T-cell (primary cell): ENCODE measurements at places on chromosomes 11 and 22. TPM values are rescaled to one million over a fixed set of nuclear protein-coding genes. Genes with fewer than 3 reads are reported as not detected.

DNA sequence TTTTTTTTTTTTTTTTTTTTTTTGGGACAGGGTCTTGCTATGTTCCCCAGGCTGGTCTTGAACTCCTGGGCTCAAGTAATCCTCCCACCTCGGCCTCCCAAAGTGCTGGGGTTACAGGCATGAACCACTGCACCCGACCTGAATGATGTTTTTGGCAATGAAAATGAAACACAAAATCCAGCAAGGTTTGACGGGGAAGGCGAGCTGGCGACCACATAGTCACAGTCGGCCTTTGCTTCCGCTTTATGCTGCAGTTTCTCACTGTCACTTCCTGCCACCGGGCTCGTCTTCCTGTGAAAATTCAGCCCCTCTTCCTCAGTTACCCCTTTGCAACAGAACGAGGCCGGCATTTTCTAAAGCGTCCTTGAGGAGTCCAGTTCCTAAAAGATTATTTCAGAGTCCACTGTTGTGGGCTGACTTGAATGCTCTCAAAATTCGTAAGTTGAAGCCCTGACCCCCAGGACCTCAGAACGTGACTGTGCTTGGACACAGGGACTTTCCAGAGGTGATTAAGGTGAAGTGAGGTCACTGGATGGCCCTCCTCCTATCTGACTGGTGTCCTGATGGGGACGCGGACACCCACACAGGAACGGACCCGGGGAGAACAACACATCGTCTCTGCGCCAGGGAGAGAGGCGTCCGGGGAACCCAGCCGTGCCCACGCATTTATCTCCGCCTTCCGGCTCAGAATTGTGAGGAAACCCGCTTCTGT is 2.9 kb upstream of the BID start:
- no peaks in the 10 kb centered on the region for H3K27me3 ChIP-seq
- H3K36me3 ChIP-seq = no peaks in the 10 kb centered on the region
- H3K27ac ChIP-seq = peak overlapping the region; percentile 96

Gene KRTAP5-1
- total RNA-seq = not detected

Gene SGSM1
- 1.7 TPM for total RNA-seq

- DNase-seq = no peak
- peaks cover 6% of the 10 kb centered on the region for H3K4me1 ChIP-seq
- H3K4me3 ChIP-seq = no peak overlapping the region
- peak overlapping the region; percentile 3 for H3K27ac ChIP-seq
- H3K27me3 ChIP-seq = no peaks in the 10 kb centered on the region
- H3K36me3 ChIP-seq = no peaks in the 10 kb centered on the region
Observed at GRCh38 chr11:85774256-85775101, 36.5 kb downstream of the SYTL2 start.

Gene IFTAP
- total RNA-seq = 0.59 TPM

- DNase-seq = no peak
- no peaks in the 10 kb centered on the region for H3K4me1 ChIP-seq
- no peaks in the 10 kb centered on the region for H3K36me3 ChIP-seq
- no peak overlapping the region for H3K27ac ChIP-seq
- no peak overlapping the region for H3K4me3 ChIP-seq
Observed at GRCh38 chr22:31173386-31174145, 13.6 kb downstream of the RNF185 start.

DNA sequence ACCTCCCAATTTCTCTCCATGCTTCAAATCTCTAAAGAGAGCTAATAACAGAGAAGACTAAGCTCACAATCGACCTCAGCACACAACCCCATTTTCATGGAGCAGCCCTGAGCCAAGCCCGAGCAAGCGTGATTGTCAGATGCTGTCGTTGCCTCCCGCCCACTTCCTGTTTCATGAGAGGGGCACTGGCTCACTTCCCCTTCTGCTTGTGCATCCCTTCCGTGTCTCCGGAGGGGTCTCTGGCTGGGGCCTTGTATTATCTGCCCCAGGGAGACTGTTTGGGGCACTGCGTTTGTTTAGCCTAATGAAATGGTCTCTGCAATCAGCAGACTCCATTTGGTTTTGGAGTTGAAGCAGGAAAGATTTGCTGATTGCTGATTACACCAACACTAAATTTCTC is 181.3 kb upstream of the SEZ6L start:
- no peaks in the 10 kb centered on the region for H3K27me3 ChIP-seq
- peaks cover 4% of the 10 kb centered on the region for H3K4me1 ChIP-seq
- no peak overlapping the region for H3K4me3 ChIP-seq
- H3K27ac ChIP-seq = no peak overlapping the region
- DNase-seq = no peak

Gene MMP3
- not detected for total RNA-seq

Gene SEPTIN3
- total RNA-seq = 0.30 TPM

Gene CYB5R2
- 0.61 TPM for total RNA-seq

- H3K27ac ChIP-seq = no peak overlapping the region
- no peak for DNase-seq
- H3K4me3 ChIP-seq = no peak overlapping the region
- peaks cover 26% of the 10 kb centered on the region for H3K4me1 ChIP-seq
- H3K36me3 ChIP-seq = no peaks in the 10 kb centered on the region
Observed at GRCh38 chr11:76335842-76336241, 45.1 kb downstream of the THAP12 start.
